NAMALWA (cell line): ENCODE measurements at places on chromosomes 5 and 9.

DNA sequence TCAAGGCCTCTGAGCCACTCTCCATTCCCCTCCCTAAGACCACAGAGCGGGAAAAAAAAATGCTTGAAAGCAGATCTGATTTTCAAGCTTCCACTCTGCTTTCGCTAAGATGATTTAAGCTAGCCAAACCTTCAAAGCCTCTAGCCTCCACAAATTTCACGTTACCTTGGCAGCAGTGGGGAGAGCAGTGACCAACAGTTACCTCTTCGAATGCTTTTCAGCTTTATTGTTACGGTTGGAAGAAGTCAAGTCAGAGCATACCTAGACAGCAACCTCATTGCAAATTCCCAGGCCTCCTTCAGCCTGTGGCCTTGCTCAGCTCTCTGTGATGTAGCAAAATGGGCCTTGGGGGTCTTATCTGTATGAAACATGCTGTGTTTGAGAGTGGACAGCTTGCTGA, 89.6 kb downstream of the FRMD3 start:
- DNase-seq: no peak

- no peak for DNase-seq
Observed at GRCh38 chr9:121584421-121584820, 67.0 kb upstream of the DAB2IP start.

DNA sequence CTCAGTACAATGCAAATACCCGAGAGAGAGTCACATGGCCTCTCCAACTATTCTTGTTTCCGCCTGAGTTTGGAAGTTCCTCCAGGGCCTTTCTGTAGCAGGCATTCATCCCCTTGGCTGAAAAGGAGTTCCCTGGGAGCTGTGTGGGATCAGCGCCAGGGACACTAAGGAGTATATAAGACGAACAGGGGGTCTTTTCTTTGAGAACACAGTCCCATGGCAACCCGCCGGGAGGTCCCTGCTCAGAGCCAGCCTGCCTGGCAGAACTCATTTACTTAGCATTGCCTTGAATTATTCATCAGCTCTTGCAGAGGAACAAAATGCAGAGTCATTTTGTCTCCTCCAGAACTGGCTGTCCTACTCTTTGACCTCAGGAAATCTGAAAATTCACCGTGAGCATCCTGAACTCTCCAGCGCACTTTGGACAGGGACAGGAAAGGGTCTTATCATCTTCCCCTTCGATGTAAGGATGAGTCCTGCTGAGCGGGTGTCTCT, 120.4 kb upstream of the OSMR start:
- DNase-seq: no peak

DNA sequence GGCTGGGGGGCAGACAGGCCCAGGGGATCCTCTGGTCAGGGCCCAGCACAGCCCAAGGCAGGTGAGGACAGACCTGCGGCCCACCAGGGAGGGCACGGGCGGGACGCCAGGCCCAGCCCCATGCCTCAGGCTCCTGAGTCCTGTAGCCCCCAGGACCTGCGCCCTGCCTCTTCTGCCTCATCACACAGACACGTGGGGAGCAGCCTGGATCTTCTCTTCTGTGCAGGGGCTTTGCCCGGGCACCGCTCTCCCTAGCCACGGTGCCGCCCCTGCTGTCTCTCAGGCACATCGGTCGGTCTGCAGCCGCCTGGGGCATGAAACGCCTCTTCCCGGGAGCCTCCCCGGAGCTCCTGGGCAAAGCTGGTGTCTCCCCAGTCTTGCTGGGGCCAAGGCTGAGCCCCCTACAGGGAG, 40.2 kb upstream of the EGFL7 start:
- DNase-seq: no peak

GRCh38 chr9:114496011-114496410, 9.3 kb downstream of the WHRN start:
- no peak for DNase-seq

- no peak for DNase-seq
Observed at GRCh38 chr9:77019236-77019925, at the start of gene FOXB2. FOXB2 (plus strand) TSS chr9:77019655; CDS start chr9:77019655, 0 bp downstream.

GRCh38 chr5:74622122-74622521, 18.4 kb downstream of the ENC1 start:
- DNase-seq: no peak

- DNase-seq: no peak
Observed at GRCh38 chr5:19886123-19886917, 101.7 kb downstream of the CDH18 start.

DNA sequence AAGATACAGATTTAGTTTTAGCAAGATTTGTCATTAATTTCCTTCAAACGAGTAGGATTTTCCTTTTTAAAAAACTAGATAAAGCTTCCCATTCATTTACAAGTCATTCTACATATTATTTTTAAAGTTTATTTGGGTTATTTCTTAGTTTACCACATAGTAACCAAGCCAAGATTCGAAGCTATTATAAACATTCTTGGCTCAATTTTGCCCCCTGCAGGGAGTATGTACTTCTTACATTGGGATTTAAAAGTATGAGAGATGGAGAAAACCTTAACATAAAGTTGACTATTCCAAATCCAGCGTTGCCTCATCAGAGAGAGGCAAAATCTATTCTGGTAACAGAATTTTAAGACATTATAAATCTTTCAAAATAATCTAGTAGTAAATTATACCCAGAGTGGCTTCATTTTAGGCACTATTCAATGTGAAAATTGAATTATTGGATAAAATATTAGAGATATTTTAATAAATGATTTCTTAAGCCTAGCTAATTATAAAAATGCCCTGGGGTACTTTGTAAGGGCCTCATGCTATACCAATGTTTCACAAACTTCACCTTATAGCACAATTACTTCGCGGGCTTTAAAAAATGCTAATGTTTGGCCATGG, 39.1 kb downstream of the FBN2 start:
- DNase-seq: peak; percentile 49

DNA sequence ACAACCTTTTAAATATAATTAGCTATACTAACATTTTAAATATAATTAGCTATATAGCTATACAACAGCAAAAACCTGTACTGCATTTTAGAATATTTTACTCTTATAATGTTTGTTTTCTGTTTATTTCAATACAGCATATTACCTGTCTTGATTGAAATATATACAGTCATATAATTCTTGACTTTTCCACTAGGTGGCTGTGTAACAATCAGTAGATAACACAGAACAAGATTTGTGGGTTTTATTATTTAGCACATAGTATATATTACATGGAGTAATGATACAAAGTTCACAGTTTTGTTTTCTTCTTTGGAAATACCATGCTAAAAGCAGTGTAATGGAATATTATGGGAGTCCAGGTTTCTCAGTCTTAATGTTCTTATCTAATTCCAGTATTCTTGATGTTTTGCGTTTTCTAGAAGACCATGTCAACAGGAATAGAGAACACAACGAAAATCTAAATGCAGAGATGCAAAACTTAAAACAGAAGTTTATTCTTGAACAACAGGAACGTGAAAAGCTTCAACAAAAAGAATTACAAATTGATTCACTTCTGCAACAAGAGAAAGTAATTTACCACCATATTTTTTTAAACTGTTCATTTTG, 13.3 kb downstream of the HMMR start:
- DNase-seq: no peak

- no peak for DNase-seq
Observed at GRCh38 chr5:172156541-172156994, 31.5 kb downstream of the STK10 start.

- no peak for DNase-seq
Observed at GRCh38 chr5:627840-628239, 15.7 kb downstream of the CEP72 start.

DNA sequence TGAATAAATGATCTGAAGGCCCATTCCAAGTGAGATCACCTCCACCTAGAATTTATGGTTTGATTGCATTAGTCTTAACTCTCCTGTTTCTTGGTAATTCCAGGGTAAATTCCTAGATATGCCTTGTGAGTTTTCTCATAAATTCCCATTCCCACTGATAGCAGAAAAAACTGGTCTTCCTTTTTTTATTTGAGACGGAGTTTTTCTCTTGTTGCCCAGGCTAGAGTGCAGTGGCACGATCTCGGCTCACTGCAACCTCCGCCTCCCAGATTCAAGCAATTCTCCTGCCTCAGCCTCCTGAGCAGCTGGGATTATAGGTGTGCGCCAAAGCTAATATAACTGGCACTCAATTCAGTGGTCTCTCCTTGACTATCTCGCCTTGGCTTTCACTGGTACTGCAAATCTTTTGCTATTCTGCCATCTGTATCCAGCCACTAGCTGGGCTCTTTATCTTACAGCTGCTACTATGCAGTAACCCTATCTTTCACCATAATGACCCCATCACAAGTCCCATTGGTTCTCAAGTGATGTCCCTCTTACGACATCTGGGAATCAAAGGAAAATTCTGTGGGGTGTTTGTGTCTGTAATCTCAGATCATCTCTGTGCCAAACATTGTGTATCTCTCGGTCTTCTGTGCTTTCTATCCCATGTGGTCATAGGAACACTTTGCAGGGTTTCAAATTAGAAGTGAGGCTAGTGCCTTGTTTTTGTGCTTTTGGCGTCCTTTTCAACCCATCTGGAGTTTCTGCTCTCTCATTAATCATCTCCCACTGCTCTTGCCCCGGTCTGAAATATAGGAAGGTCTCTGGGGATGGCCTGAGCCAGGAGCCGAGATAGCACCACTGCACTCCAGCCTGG, 14.4 kb downstream of the HNRNPK start:
- peak; percentile 59 for DNase-seq

GRCh38 chr5:148988328-148988727, 74.5 kb downstream of the SH3TC2 start:
- no peak for DNase-seq

- DNase-seq: no peak
Observed at GRCh38 chr5:109455598-109456096, 45.9 kb upstream of the PJA2 start.

DNA sequence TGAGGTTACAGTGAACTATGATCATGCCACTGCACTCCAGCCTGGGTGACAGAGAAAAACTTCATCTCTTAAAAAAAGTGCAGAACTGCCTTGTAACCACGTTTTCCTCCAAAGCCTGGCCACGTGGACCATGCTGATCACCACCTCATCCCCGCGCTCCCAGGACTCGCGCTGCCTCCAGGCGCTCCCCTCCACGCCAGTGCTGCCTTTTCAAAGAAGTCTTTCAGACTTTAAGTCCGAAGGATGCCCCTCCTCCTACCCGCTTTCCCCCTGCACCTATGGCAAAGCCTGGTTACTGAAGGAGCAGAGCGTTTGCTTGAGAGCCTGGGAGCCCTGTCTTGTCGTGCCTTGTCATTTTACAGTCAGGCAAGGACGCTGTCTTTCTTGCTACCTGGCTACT, 43.8 kb downstream of the HABP4 start:
- DNase-seq: no peak

DNA sequence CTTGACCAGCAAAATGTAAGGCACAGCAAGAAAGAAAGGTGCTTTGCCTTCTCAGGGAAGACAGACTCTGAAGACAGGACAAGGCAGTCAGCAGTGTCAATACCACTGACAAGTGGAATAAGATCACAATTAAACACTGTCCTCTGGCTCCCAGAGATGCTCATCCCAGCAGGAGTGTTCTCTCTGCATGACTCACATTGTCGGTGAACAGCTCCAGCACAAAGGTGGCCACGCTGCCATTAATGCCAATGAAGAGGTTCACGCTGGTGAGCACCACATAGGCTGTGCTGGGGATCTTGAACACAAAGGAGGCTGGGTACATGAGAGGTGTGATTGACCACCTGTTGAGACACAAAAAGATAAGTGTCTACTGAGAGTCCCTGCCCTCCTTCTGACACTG, 31.9 kb downstream of the NIPSNAP3B start:
- no peak for DNase-seq

DNA sequence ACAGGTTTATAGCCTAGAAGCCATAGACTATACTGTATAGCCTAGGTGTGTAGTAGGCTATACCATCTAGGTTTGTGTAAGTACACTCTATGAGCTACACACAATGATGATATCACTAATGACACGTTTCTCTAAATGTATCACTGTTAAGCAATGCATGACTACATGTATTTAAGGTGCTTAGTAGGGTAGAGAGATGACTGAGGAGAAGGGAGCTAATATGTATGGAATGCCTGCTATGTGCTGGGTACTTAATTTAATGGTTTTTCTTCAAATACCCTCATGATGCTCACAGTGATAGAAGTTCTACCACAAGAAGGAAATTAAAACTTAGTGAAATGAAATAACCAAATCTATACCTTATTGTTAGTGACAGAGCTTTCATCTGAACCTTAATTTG, 1785.5 kb downstream of the EFNA5 start:
- DNase-seq: no peak

- no peak for DNase-seq
Observed at GRCh38 chr5:147697380-147697779, 85.1 kb downstream of the JAKMIP2 start.

DNA sequence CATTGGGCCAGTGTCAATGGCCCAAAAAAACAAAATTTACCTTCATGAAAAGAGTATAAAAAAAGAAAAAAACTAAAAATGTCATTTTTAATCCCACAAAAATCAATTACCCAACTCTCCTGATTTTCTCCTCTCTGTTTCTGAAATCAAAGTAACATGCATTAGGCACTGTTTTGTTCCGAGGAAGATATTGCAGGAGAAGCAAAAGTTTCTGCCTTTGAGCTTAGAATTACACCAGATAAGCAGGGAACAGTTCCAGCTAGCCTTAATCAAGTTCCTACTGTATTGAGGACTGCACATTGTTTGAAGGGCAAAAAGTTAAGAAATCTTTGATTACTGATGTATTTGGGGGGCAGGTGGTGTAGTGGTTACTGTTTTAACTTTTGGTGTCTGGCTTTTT, 1.1 kb upstream of the PRKAA1 start:
- no peak for DNase-seq

- no peak for DNase-seq
Observed at GRCh38 chr5:136000147-136000546, 28.6 kb upstream of the TGFBI start.

DNA sequence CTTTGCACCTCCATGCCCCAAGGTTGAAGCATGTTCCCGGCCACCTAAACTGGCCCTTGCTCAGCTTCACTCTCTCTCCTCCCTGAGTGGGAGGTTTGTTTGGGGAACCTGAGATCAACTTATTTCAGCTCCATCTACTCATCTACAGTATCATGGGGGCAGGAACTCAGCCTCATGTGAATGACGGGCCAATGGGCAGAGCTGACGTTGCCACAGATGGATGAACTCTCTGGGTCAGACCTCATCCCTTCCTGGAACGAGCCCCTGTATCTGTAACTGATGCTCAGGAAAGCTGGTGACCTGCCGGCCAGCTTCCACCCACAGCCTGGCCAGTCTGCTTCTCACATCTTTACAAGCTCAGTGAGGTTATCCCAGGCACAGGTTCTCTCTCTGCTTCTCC, 369.6 kb downstream of the IRX2 start:
- no peak for DNase-seq

GRCh38 chr9:94639999-94640376, 670 bp upstream of the FBP1 start:
- no peak for DNase-seq

- DNase-seq: no peak
Observed at GRCh38 chr5:56532466-56532865, 282.9 kb upstream of the MAP3K1 start.

GRCh38 chr5:175588709-175589429, 69.0 kb upstream of the HRH2 start:
- no peak for DNase-seq

DNA sequence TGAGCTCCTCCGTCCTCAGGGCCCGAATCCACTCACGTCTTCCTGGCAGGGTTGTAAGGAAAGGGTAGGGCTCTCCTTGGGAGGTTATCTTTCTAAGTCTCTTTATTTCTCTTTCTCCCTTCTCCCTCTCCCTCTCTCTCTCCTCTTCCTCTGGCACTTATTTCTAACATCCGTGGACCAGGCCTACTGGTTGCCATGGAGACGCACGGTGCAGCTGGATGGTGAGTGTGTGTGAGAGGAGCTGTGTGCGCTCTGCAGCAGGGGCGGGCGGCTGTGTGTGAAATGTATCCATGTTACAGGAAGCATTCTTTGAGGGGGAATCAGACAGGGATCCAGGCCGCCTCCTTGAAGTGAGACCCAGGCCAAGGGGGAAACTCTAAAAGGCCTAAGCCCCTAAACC, 32.2 kb downstream of the PCDH1 start:
- DNase-seq: peak; percentile 27
